B cell (primary cell): ENCODE measurements at places on chromosomes 4 and X. TPM values are rescaled to one million over a fixed set of nuclear protein-coding genes. Genes with fewer than 3 reads are reported as not detected.
A peak's percentile ranks its signal among the peaks of the same experiment; 100 is the strongest.

Gene EGFL6
- total RNA-seq, result not detected in 2 replicates

DNA sequence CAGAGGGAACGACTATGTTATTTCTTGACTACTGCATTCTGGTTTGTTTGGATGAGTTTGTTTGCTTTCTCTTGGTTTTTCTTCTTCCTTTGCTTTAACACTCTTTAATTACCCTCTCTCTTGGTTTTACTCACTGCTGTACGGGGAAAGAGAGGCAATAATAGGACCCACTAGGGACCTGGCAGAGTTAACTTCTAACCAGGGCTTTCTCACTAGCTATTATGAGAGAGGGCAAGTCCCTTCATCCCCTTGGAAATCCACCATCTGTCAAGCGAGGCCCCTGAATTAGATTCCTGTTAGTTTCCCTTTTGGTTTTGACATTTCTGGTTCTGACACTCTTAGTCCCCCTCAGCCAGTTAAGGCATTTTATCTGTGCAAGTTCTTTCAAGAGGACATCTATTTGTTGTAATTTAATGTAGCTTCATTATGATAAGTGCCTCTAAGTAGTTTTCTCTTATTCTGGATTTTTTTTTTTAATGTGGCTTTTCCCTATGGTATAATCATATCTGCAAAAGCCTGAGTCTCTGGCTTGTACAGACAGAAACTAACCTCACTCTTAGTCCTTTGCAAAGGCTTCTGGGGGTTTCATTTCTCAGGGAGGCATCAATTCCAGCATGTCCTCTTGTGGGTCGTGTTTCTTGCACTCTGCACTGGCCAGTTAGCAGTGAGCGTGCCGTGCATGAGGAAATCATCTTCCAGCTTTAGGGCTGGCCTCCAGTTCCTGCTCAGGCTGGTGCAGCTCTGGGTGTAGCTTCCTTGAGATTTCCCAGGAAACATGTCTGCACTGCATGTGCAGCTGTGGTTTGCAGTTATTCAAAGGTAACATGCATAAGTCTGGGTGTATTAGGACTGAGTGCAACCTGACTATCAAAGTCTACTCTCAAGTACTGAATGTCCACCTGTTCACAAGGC lies 221.3 kb downstream of the STIM2 start:
- no peak for DNase-seq

GRCh38 chr4:84673475-84674240 lies 90.7 kb downstream of the CDS1 start:
- DNase-seq, result no peak

Gene SEPTIN11
- total RNA-seq, result 20.3 and 22.7 TPM in 2 replicates

- DNase-seq, result no peak
These were observed 221.3 kb downstream of the DCTD start for GRCh38 chr4:182695842-182696241.

DNA sequence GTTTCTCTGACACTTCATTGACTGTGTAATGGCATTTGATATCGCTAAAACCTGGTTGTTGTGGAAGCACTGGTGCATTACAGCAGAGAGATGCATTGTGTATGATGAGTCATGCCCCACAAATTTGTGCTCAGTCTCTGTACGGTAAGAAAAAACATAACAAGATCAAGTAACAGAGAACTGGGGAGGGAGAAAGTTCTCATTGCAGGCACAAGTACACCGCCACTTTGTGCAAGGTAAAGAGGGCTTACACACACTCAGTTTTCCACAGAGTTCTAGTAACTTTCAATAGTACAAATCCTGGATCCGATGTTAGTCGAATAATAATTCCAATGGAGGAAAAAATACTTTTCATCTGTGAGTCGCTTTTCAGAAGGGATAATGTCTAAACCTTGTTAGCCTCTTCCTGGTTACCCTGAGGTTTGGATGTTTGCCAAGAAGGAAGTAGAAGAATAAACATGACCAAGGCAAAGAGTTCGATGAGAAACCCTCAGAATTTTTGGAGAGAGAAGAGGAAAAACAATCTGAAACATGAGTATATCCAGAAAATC lies 512.5 kb upstream of the SLIT2 start:
- DNase-seq, result no peak

Gene TMSB15B
- 8.6 and 9.0 TPM in 2 replicates for total RNA-seq

DNA sequence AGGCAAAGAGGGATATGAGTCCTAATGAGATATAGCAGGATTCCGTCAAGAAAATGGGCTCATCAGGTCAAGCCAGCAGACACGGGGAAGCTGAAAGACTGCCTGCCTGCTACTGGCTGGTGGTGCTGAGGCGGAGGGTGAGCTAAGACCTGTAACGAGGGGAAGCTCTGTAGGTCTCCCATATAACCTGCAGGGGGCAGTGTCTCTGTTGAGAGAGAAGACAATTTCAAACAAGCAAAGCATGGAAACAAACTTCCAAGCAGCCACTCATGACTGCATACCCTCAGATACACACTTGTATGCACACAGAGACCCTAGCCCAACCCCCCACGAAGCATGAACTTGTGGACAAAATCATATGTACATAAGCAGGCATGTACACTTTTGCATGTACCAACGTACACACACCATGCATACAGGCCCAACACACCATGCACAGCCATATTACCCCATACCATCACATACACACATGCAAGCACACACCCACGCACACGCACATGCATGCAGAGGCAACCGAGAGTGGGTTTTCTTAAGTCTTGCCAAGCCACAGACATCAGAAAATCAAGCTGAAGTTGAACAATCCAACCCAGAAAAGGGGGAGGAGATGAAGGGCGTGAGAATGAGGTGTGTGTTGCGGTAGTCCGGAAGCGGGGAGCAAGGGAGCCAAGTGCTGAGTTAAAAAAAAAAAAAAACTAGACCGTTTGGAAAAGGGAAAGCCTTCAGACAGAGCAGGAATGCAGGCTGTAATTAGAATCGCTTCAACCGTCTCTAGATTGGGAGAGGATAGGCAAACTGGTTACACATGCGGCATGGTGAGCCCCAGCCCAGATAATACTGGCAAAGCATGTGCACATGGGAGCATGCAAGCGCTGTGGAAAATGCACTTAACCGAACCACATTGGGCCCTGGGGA lies 71.0 kb downstream of the PJA1 start:
- peak; percentile 20 for DNase-seq
